ENCODE measurements at places on chromosomes 4 and X.
A peak's percentile ranks its signal among the peaks of the same experiment; 100 is the strongest.

DNA sequence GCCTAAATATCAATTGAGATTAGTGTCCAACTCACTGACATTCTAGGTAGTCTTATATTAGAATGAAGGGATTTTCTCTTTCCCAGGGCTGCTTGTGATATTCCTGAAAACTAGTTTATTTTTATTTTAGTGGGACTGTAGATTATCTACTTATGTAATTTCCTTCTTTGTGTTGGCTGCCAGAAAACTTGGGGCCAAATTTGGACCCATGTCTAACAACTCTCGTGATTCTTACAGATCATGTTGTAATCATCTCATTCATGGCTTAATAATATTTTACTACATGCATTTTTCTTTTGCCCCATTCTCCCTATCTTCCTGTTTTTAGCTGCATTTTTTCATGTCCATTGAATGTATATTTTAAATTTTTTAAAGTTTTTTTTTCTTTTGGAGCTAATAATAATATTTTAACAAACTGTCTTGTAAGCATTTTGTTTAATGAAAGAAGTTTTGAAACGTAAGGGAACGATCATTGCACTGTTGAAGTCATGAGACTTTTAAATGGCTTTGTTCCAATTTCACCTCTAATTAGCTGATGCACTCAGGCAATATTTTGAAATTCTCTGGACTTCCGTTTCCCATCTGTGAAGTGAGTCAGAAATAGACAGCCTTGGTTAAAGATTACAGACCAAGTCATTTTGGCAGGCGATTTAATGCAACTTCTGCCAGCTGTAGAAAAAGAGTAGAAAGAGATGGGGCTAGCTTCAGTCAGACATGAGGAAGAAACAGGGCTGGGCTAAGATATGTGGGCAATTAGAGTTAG is 14.3 kb upstream of the TDO2 start:
- no peak for DNase-seq

- no peak for DNase-seq
Measured at GRCh38 chrX:154362085-154362742, 12.2 kb downstream of the FLNA start.

DNA sequence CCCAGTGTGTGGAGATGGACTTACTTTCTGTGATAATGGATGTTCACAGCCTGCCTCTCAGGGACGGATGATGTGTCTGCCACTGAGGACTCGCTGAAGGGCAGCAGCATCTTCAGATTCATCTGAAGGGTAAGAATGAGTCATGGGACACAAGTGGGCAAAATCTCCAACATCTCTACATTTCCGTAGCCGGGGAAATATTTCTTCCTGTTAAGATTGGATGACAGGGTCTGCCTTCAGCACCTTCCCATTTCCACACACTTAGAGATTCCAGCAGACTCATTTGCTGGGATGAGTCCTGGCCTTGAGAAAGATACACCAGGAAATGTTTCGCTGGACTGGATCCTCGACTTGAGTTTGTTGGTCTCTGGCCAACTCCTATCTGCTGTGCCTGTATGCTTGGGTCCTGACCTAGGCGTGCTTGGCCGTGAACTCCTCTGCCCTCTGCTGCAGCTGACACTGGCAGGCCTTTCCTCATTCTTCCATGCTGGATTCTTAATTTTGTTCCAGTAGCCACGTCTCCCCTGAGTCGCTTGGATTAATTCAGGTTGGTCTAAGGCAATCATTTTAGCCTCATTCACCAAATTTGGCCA is 46.5 kb upstream of the SOD3 start:
- no peak for DNase-seq

GRCh38 chr4:140679576-140679975 is 76.6 kb downstream of the TBC1D9 start:
- DNase-seq: no peak

GRCh38 chr4:138774940-138775339 is 240.6 kb upstream of the NOCT start:
- no peak for DNase-seq

- DNase-seq: no peak
Measured at GRCh38 chr4:139416073-139416673, 37.7 kb upstream of the RAB33B start.

GRCh38 chr4:2036866-2037265 is 22.3 kb upstream of the NAT8L start:
- no peak for DNase-seq

DNA sequence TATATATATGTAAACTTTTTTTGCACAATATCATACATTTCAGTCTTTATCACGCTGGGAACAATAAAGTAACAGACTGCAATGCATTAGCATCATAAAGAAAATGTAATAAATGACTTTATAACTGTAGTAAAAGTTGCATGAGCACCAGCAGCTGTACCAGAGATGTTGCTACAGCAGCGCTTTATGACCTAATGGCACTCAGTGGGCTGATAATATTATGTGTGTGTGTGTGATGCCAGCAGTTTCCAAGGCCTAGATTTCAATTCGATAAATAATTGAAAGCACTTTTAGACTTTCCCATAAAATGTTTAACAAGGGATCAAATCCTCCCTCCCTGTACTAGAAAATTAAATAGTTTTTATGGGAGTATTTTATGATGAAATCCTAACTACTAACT is 367.6 kb upstream of the AGA start:
- DNase-seq: no peak

DNA sequence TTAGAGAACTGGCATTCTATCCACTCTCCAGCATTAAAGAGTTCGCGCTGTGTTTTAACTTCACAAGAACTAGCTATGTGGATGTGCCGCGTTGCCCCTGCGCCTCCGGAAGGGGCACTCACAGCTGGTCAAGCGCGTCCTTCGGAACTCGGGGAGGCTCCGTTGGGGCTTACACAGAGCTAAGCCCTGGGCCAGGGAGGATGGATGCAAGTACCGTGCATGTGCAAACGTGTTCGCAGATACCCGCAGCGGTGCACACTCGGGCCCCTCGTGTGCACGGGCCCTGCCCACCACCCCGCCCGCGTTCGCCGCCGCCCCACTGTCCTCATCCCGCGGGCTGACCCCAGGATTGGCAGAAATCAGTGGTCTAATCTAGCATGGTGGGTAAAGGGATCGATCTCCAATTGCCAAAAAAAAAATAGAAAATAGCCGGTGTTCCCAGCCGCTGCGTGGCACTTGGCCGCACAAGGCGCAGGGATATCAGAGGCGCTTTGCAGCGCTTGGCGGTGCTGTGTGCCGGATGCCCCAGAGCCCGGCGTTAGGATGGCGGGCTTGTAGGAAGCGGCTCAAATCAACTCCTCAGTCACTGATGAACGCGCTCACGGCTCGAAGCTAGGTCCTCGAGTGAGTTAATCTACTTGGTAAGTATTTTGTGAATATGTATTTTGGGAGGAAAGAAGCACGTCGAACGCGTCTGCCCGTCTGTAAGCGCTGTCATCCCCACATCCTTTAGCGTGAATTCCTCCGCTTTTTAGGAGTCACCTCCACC is 989 bp upstream of the PCDH10 start:
- no peak for DNase-seq

DNA sequence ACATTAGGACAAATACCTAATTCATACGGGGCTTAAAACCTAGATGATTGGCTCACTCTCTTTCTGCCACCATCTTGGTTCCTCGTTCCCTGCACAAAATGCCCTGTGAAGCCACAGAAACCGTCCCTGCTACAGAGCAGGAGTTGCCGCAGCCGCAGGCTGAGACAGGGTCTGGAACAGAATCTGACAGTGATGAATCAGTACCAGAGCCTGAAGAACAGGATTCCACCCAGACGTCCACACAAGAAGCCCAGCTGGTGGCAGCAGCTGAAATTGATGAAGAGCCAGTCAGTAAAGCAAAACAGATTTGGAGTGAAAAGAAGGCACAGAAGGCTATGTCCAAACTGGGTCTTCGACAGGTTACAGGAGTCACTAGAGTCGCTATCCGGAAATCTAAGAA is 34.3 kb downstream of the TRIM61 start:
- DNase-seq: no peak

- no peak for DNase-seq
Measured at GRCh38 chrX:793216-793770, 162.7 kb downstream of the SHOX start.

- DNase-seq: no peak
Measured at GRCh38 chrX:26664919-26665318, 448.9 kb downstream of the MAGEB5 start.

- no peak for DNase-seq
Measured at GRCh38 chrX:129496625-129497024, 26.7 kb downstream of the SMARCA1 start.

GRCh38 chr4:39104255-39104654 is 42.2 kb downstream of the KLHL5 start:
- no peak for DNase-seq

GRCh38 chr4:25171201-25171865 is 11.1 kb upstream of the SEPSECS start:
- DNase-seq: no peak

- DNase-seq: no peak
Measured at GRCh38 chrX:54045563-54046228, 1.4 kb upstream of the PHF8 start.

- no peak for DNase-seq
Measured at GRCh38 chr4:114103908-114104307, 124.5 kb upstream of the ARSJ start.

GRCh38 chrX:131746491-131746968 is 202.7 kb downstream of the OR13H1 start:
- no peak for DNase-seq

DNA sequence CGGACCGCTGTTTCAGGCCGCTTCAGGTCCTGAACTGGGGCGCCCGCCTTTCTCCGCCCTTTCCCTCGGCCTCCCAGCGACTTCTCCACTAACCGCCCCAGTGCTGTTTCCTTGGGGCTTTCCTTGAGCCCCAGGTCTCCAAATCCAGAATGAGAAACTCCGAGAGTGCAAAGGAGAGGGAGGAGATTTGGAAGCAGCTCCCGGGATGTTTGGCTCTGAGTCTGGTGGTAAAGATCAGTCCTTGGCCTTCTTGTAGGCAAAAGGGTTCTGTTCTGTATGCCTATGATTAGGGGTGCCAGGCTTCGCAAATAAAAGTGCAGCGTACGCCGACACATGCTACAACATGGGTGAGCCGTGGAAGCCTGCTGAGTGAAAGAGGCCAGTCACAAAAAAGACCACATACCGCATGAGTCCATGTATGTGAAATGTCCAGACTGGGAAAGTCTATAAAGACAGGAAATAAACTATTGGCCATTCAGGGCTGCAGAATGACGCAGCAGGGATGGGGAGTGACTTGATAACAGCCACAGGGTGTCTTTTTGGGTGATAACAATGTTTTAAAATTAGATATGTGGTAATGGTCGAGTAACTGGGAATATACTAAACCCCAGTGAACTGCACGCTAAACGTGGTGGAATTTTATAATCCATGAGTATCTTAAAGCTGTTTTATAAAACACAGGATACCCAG is 99.8 kb downstream of the TRAPPC11 start:
- DNase-seq: no peak

DNA sequence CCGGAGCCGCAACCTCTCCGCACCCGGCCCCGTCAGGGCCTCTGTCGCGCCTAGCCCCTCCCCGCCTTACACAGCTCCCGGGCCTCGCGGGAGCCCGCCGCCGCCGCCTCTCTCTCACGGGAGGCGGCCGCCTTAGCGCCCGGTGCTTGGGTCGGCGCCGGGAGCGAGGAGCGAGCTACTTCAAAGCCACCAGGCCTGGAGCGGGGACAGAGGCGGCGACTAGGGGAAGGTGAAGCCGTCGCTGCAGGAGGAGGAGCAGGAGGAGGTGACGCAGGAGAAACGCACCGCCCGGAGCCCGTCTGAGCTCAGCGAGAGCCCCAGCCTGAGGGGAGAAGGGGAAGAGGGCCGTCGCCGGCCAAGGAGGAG is 250 bp downstream of the USP9X start:
- DNase-seq: peak; percentile 66

DNA sequence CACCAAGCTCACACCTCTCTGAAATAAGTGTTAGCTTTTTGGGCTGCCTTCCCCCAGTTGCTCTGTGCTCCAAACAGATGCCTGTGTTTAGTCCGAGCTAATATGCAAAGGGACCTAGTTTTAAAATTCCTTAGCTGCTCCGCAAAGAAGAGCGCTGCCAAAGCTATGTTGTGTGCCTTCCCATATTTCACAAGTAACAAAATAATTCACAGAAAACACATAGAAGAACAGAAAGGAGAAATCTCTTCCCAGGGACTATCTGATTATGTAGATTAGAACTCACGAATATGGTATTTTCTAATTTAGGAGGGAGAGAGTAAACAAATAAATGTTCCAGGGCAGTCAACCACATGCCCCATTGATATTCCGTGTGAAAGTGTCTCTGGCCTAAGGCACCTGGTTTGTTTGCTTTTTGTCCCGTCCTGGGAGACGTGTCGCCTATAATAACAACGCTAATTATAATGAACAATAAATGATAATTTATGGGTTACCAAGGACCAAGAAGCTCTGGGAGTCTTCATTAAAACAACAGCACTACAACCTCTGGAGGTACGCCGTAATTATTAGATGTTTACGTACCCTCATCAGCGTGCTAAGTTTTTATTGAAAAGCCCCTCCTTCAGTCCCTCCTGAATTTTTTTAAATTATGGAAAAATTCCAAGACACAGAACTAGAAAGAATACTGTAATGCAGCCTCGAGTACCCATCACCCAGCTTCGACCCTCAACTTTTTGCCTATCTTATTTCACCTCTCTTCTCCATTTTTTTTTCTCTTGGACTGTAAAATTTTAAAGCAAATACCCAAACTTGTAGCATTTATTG is 1.2 kb upstream of the CCNG2 start:
- DNase-seq: no peak

GRCh38 chr4:66524781-66525180 is 854.5 kb upstream of the EPHA5 start:
- DNase-seq: no peak

- no peak for DNase-seq
Measured at GRCh38 chrX:16903274-16904022, 33.3 kb upstream of the RBBP7 start.

GRCh38 chr4:4248885-4249203 is 821 bp upstream of the TMEM128 start:
- no peak for DNase-seq

GRCh38 chr4:36024901-36025660 is 219.2 kb downstream of the ARAP2 start:
- no peak for DNase-seq

DNA sequence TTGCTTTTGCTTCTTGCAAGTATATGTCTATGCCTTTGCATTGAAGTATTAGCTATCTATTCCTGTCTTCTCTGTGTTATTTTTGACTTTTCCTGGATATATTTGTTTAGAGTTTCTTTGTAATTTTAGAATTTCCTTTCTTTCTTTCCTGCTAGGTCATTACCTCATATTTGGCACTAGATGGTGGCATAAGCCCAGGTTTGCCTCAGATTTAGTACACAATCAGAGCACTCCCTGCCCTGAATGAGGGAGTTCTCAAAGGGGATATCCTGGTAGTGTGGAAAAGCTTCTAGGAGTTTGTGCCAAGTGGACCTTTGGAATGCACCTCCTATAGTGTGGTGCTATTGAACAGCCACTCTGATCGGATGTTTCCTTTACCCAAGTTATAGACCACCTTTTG is 181.6 kb downstream of the UGT8 start:
- no peak for DNase-seq

Data from T-helper 2 cell (primary cell).